Activated CD4-positive, alpha-beta T cell treated with anti-CD3 and anti-CD28 coated beads, Interleukin-2, amount 10 ng/mL, durations not matched to agents 24 days and 14 days (primary cell): ENCODE measurements at places on chromosomes 4 and X. TPM values are rescaled to one million over a fixed set of nuclear protein-coding genes. Genes with fewer than 3 reads are reported as not detected.

Gene CSAG2
- not detected in 2 replicates for total RNA-seq

- DNase-seq: peak; percentile 86
Measured at GRCh38 chr4:177047070-177047850, 254.5 kb upstream of the VEGFC start.

- DNase-seq: no peak
Measured at GRCh38 chr4:80841587-80842281, 188.8 kb upstream of the BMP3 start.

DNA sequence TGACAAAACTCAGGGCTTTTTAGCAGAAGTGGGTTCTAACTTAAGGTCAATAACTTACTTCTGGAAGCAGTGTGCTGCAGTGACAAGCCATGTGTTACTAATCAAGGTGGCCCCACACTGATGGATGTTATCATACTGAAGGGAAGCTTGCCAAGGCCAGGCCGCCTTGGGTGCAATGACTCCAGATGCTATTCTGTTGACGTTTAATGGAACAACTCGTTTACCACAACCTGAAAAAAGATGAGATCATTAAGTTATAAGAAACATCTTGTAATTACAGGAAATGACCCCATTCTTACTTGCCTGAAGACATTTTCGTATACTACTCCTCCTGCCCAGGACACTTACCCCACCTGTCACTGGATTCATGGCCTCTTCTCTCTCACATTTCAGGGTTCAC, 38.9 kb upstream of the TMPRSS11D start:
- DNase-seq: no peak

- peak; percentile 64 for DNase-seq
Measured at GRCh38 chrX:120309873-120310705, 1.2 kb downstream of the TMEM255A start.

GRCh38 chr4:5772528-5773270, 61.7 kb downstream of the EVC start:
- no peak for DNase-seq

- no peak for DNase-seq
Measured at GRCh38 chrX:41482154-41482850, 35.2 kb downstream of the NYX start.

GRCh38 chrX:77436271-77436670, 10.9 kb upstream of the FGF16 start:
- DNase-seq: no peak

Gene DUSP9
- 0.19 and 0.24 TPM in 2 replicates for total RNA-seq

DNA sequence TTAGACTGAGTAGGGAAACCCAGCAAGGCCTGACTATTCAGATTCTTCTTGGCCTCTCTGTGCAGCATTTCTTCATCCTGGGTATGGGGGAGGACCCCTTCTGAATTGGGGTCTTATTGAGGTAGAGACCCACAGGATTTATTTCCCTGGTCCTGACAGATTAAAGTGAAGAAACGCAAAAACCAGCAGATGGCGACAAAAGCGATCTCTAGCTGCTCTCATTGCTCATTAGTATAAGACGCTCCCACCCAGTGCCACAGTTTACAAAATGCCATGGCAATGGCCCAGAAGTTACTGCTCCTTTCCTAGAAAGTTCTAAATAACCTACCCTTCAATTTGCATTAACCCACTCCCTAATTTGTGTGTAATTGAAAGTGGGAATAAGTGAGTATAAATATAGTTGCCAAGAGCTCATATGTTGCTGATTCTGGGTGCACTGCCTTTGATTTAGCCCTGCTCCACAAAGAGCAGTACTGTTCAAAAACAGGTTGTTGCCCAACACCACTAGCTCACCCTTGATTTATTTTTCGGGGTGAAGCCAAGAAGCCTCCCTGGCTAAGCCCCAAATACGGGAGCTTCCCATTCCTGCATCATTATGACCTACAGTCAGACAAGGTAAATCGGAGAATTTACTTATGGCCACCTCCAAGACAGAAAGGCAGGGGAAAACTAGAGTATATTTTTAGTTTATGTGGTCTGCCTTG, 3.7 kb upstream of the BEX4 start:
- peak; percentile 79 for DNase-seq

GRCh38 chr4:62822306-62822705, 1586.9 kb downstream of the TECRL start:
- DNase-seq: no peak

Gene CDS1
- total RNA-seq: not detected in 2 replicates

Gene QRFPR
- not detected in 2 replicates for total RNA-seq

GRCh38 chrX:148310426-148311165, 189.8 kb upstream of the AFF2 start:
- peak; percentile 86 for DNase-seq

GRCh38 chr4:140893939-140894338, 137.8 kb upstream of the TBC1D9 start:
- no peak for DNase-seq

DNA sequence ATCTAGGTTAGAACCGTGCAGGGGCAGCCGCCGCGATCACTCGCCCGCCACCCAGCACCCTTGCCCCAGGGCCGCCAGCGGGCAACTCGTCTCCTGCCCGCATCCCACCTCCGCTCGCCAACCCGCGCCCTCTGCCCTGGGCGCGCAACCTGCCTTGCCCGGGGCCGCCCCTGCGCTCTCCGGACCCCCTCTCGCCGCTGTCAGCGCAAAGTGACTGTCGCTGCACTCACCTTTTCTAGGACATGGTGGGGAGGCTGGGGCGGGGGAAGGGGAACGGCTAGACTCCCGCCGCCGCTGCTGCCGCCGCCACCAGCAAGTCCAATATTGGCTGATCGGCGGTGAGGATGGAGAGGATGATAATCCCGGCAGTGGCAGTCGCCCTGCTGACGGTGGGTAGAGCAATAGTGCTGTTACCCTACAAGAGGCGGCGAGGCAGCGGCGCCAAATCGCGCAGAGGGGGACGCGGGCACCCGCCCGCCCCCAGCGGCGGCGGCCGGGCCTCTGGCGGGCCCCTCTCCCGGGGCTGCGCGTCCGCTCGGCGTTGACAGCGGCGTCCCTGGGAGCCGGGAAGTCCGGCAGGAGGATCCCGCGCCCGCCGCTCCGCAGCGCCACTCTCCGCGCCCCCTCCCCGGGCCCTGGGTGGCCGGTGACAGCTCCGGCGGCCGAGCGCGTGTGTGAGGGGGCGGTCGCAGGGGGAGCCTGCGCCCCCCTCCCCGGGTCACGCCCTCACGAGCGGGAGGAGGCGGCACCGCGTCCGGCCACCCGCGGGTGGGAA, 2.3 kb upstream of the NR3C2 start:
- peak; percentile 74 for DNase-seq

GRCh38 chr4:85393201-85393600, 81.7 kb upstream of the ARHGAP24 start:
- DNase-seq: no peak

Gene STBD1
- 0.14 and 0.35 TPM in 2 replicates for total RNA-seq

Gene DAPP1
- total RNA-seq: 28.4 and 29.5 TPM in 2 replicates

Gene TEX13C
- not detected in 2 replicates for total RNA-seq

GRCh38 chr4:119032921-119033685, 102.5 kb upstream of the MYOZ2 start:
- no peak for DNase-seq

GRCh38 chr4:95556207-95556859, 7.6 kb upstream of the UNC5C start:
- DNase-seq: no peak

DNA sequence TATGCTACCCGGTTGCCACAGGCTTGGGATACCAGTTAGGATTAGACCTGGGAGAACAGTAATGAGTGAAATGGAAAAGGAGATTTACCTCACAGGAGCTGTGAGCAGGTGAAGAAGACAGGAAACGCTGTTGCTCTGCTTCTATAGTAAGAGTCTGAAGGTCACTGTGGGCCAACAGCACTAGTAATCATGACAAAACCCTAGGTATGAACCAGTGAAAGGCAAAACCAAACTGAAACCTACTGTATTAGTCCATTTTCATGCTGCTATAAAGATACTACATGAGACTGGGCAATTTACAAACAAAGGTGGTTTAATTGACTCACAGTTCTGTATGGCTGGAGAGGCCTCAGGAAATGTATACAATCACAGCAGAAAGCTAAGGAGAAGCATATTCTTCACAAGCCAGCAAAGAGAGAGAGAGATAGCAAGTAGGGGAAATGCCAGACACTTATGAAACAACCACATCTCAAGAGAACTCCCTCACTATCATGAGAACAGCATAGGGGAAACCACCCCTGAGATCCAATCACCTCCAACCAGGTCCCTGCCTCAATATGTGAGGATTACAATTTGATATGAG, 736.7 kb upstream of the INTU start:
- no peak for DNase-seq

GRCh38 chr4:161920304-161921052, 243.3 kb downstream of the FSTL5 start:
- DNase-seq: no peak

GRCh38 chr4:576991-577498, 950 bp upstream of the TMEM271 start:
- no peak for DNase-seq

Gene NAT8L
- total RNA-seq: 7.3 and 7.7 TPM in 2 replicates

DNA sequence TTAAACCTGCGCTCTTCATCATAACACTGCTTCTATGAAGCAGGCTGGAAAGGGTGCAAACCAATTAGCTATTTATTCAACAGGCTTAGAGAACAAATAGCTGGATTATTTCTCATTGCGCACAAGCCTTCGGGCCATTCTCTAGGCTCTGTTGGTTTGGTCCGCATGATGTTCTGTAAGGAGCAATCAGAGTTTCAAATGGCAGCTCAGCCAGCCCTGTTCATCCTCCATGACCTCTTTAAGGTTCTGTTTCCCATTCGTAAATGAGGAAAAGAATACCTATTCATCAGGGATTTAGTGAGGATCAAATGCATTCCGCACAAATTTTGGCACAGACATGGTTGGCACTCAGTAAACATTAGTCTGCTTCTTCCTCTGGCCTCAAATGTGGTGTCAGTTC, 15.5 kb upstream of the GPM6A start:
- DNase-seq: no peak

DNA sequence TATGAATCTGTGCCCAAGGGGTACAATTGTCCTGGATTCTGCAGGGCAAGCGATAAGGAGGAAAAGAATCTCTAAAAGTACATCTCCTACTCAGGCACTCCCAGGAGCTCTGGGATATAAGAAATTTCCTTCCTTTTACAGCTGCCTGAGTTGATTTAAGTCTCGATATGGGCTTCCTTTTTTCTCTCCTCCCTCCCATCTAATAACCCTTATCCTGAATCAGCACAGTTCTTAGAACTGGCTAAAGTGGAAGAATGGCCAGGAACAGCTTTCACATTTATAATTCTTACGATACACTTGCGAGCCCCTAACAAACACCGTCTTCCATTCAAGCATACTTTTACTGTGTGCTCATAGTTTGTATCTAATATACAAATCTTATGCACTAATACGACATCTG, 21.2 kb downstream of the LRP2BP start:
- DNase-seq: no peak
